HT-29 (cell line): ENCODE measurements at places on chromosomes 4 and X.

GRCh38 chrX:153379508-153379907 lies 21.6 kb downstream of the PNMA6E start:
- no peak for DNase-seq

DNA sequence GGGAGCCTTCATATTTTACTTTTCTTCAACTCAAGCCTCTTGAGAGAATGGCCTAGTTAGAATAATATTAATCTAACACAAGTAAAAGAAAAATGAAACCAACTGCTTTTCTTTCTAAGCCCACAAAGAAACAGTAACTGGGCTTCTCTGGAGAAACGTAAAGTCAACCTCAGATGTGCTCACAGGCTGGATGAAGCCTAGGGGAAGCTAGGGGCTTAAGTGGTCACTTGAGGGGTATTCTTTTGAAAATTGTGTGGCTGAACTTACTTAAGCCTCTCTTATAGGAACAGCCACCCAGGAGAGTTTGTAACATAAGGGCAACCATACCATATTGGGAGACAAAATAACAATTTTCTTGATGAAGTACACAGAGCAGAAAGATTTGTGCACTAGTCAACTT lies 279.0 kb downstream of the SPRY1 start:
- no peak for DNase-seq

DNA sequence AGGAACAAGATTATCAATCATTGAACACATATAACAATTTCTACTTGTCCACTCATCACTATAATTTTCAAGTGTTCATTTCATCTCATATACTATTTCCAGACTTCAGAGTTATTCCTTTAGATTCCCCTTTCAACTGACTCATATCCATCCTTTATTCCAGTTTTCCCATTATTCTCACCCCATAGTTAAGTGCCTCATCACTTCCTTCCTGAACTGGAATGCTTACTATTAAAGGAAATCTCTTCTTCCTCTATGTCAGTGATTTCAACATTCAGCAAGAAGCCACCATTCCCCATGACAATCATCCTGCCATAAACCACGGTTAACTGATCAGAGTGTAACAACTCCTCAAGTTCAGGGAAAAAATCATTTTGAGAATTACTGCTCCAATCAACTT lies 198.9 kb downstream of the FBXO8 start:
- no peak for DNase-seq

DNA sequence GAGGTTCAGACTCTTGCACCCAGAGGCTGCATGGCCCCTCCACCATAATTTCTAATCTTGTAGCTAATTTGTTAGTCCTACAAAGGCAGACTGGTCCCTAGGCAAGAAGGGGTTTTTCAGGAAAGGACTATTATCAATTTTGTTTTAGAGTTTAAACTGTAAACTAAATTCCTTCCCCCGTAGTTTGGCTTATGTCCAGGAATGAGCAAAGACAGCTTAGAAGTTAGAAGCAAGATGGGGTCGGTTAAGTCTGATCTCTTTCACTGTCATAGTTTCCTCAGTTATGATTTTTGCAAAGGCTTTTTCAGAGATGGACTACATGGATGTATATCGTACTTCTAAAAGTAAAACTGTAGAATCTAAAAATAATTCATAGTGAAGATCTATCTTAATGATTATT lies 258.1 kb upstream of the IL1RAPL1 start:
- DNase-seq: no peak

GRCh38 chr4:186725469-186726425 lies 2.1 kb upstream of the FAT1 start:
- peak; percentile 89 for DNase-seq

DNA sequence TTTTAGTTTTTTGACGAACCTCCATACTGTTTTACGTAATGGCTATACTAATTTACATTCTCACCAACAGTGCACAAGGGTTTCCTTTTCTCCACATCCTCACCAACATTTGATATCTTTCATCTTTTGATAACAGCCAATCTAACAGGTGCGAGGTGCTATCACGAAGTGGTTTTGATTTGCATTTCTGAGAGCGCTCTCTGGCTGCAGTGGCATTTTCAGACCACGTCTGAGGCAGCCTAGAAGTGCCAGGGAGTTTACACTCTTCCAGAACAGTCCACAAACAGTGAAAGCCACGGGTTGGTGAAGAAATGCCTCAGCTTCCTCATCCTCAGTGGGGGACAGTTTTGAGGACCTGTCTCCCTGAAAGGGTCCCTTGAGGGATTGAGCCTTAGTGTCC lies 471.0 kb downstream of the BCOR start:
- no peak for DNase-seq

- no peak for DNase-seq
Measured at GRCh38 chr4:186606591-186606992, 51.2 kb upstream of the MTNR1A start.

DNA sequence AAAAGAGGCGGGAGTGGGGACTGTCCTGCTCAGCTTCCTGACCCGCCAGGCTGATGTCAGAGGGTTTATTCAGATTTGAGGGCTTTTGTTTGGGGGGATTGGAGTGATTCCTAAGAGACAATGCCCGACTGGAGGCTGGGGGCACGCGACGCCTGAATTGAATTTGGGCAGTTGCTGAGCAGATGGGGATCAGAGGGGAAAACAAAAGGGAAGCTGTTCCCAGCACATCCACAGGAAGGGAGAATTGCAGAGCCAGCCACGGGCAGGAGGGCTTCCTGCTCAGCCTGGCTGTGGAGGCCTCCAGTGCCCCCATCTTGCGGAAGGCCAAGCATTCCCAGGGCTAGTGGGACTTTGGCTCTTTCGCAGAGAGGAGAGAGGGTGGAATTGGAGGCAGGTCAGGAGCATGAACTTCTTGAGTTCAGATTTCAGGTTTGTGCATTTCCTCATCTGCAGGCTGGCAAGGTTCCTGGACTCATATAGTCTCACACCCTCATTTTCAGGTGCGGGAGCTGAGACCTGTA lies 162.8 kb downstream of the NHS start:
- DNase-seq: no peak

- DNase-seq: no peak
Measured at GRCh38 chr4:96486563-96486962, 646.7 kb downstream of the PDHA2 start.

GRCh38 chr4:54607067-54607466 lies 50.7 kb upstream of the KIT start:
- DNase-seq: no peak

DNA sequence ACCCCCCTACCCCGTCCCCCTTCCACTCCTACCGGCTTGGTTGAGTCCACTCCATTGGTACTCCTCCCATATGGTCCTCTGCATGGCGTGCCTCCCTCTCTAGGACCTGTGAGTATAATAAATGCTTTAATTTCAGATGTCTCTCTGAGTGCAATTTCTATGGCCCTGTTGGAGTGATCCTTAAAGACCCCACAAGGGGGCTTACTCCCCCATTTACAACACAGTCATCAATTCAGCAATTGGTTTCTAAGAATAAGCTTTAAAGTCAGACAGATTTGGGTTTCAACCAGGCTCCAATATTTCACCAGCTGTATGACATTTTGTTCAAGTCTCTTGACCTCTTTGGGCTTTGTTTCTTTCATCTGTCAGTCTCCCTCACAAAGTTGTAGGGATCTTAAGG lies 38.7 kb downstream of the TFDP3 start:
- no peak for DNase-seq

DNA sequence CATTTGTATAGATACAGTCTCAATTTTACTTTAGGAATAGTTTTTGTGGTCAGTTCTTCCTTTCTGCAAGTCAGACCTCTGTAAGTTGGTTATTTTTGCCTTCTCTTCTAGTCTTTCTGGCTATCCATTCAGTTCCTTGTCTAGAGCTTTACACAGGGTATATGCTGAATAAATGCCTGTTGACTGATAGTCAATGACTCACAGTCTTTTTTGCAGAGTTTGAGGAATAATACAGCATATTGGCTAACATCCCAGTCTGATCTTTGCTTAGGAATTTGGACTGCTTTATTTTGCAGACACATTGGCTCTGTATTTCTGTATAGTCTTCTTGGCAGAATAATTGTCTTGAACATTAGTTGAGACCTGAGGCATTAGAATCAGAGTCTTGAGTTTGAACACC lies 132.4 kb downstream of the MAGEC1 start:
- no peak for DNase-seq

DNA sequence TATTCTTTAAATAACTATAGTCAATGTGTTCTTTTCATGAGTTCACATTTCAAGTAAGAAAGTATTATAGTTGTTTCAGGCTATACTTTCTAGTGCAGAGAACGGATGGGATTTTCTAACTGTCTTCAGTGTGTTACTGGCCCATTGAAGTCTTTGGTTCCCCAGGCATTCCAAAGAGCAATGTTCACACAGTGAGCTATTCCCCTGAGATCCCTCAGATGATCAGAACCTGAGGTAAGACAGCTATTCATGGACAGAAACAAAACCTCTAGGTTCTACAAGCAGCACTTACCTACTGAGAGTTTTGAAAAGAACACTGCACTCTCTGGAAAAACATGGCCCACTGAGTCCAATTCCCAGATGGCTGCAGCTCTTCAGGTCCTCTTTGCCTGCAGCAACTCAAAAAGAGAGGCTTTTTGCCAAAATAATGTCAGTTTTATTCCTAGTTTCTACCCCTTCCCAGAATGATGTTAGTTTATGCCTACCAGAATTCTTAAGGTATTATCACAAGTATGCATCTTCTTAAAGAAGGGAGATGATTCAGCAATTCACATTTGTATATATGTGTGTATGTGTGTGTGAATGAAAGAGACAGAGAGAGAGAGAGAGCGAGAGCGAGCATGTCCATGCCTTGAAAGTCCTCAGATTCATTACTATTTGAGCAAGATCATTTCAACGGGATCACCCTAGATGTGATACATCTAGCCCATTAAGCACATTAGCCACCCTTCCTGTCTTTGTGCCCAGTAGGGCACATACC lies 146.1 kb downstream of the PDHA2 start:
- DNase-seq: no peak

DNA sequence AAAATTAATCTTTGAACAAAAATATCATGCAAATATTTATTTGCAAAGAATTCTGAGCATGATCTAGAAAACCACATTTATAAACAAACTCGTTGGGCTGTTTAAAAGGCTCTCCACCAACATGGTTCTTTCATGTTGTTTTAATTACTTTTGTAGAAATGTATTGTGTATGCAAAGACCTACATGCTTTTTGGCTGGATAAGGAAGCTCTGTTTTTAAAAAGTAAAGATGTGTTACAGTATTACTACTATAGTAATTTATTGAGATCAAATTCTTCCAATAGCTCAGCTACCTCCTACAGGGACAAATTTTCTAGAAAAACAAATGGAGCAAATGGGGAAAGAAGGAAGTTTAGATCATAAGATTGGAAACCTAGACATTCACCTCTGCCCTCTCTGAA lies 177.5 kb upstream of the TTC29 start:
- DNase-seq: no peak

GRCh38 chr4:80540785-80541469 lies 205.4 kb downstream of the CFAP299 start:
- DNase-seq: no peak

DNA sequence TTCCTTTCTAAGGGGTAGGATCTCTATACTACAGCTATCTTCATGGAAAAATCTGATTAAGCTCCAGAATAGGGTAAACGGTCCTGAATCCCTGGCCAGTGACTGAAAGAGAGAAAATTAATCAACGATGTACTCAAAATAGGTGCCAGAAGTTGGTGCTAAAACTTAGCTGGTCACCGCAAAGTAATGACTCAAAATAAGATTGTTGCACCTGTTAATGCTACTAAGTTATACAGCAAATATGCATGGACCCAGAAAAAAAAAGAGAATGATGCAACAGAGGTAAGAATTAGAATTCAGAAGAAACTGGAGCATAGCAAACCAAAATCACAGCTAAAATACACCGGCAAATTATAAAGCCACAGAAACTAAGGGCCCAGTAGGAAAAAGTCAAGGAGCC lies 239.7 kb upstream of the FAM241A start:
- no peak for DNase-seq

GRCh38 chr4:151356510-151356909 lies 31.1 kb upstream of the SH3D19 start:
- DNase-seq: no peak

DNA sequence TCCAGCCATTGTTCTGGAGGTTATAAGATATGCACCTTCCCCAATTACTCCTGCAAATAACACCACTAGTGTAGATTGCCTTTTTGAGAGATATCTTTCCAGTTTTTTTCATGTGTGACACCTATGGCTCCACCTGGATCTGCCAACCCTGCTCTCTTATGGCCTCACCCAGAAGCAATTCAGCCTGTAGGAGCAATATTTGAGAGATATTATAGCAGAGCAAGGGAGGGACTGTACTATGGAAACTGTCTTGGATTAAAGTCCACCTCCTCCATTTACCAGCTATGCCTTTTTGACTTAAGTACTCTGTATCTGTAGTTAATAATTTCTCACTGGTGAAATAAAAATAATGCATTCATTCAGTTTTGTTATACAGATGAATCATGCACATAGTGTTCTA lies 803.5 kb downstream of the NLGN4X start:
- DNase-seq: no peak

DNA sequence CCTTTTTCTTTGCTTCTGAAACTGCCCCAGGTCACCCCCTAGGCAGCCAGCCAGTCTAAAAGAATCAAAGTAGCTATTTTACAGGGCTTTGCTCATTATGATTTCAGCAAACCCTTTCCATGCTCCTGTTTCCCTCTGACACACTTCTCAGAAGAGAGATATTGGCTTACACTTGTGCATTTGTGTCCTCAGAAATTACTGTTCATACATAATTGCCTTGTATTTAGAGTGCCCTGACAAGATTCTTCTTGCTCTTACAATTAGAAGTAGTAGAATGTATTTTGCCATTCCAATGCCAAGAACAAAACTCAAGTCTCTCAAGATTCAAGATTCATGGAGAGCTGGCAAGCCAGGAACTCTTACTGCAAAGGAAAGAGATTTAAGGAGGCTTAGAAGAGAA lies 531.0 kb upstream of the ZFP42 start:
- no peak for DNase-seq

DNA sequence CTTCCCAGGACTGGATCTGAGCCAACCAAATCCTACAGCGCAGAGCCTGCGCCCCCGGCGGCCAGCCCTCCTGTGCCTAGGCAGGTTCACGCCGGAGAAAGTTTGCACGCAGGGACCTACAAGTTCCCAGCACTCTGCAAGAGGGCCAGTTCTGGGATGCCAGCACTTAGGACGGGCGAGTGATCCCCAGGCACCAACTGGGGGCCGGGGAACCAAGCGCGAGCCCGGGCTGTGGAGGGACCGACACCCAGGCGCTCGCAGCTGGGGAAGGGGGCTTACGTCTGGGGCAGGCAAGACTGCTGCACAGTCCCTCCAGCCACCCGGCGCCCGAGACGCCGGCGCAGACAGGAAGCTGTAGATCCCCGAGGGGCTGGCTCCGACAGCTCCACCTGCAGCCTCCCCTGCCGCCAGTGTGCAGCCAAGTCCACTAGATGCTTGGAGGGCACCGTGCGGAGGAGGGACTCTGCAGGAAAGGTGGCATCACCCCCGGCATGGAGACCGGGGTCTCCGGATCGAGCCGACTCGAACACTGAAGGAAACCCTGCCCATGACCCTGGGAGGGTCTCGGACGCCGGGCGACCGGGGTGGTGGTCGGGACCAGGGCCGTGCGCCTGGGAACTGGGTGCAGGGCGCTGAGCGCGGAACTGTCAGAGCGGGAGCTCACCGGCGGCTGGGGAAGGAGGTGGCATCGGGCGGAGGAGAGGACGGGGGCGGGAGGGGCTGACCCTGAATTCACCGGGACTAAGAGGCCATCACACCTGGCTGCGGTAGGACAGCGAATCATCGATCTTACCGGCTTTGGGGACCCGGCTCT lies 566 bp downstream of the CORIN start:
- DNase-seq: peak; percentile 47

GRCh38 chr4:40804598-40804997 lies 54.8 kb downstream of the NSUN7 start:
- no peak for DNase-seq

- DNase-seq: no peak
Measured at GRCh38 chr4:42142591-42142990, 9.9 kb downstream of the BEND4 start.
